ENCODE measurements at places on chromosomes 1 and 21. TPM values are rescaled to one million over a fixed set of nuclear protein-coding genes. Genes with fewer than 3 reads are reported as not detected.

CFHR5 gene
- total RNA-seq: not detected

OLIG2 gene
- total RNA-seq: not detected

AKIRIN1 gene
- 36.9 TPM for total RNA-seq

FRRS1 gene
- total RNA-seq: 54.1 TPM

OR6N1 gene
- not detected for total RNA-seq

CNR2 gene
- total RNA-seq: not detected

TTC34 gene
- 0.12 TPM for total RNA-seq

GFI1 gene
- total RNA-seq: 0.11 TPM

OSBPL9 gene
- total RNA-seq: 82.1 TPM

All from uterine smooth muscle cell (primary cell).